ENCODE measurements at places on chromosomes 12 and 14. TPM values are rescaled to one million over a fixed set of nuclear protein-coding genes. Genes with fewer than 3 reads are reported as not detected.

DNA sequence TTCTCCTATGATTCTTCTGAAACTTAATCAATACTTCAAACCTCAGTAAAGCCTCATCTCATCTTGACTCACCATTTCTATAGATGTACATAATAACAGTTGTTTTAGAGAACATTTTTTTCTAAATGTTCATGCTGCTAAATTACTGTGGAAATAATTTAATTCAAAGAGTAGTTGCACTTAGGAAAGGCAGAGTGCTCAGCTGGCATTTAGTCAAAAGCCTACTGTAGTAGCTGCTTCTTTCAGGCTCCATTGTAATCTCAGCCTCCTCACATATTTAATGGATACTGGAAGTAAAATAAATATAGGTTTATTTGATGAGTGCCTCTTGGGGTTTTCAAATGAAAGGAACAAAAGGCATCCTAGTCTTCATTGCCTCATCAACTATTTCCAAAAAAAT lies 325.0 kb downstream of the CCER1 start:
- H3K4me3 ChIP-seq: no peak overlapping the region
- no peak overlapping the region for H3K27ac ChIP-seq
- no peaks in the 10 kb centered on the region for H3K4me1 ChIP-seq
- H3K27me3 ChIP-seq: no peaks in the 10 kb centered on the region
- H3K36me3 ChIP-seq: no peaks in the 10 kb centered on the region
- no peak for DNase-seq

- no peak overlapping the region for H3K4me3 ChIP-seq
- no peaks in the 10 kb centered on the region for H3K4me1 ChIP-seq
- H3K27me3 ChIP-seq: no peaks in the 10 kb centered on the region
- DNase-seq: no peak
- no peaks in the 10 kb centered on the region for H3K36me3 ChIP-seq
Observed at GRCh38 chr14:54425537-54426274, 15.5 kb downstream of the CNIH1 start.

GRCh38 chr14:94143711-94144110 lies 14.3 kb upstream of the IFI27L2 start:
- H3K4me3 ChIP-seq: no peak overlapping the region
- DNase-seq: no peak
- no peak overlapping the region for H3K27ac ChIP-seq
- H3K27me3 ChIP-seq: no peaks in the 10 kb centered on the region
- H3K36me3 ChIP-seq: no peaks in the 10 kb centered on the region

DNA sequence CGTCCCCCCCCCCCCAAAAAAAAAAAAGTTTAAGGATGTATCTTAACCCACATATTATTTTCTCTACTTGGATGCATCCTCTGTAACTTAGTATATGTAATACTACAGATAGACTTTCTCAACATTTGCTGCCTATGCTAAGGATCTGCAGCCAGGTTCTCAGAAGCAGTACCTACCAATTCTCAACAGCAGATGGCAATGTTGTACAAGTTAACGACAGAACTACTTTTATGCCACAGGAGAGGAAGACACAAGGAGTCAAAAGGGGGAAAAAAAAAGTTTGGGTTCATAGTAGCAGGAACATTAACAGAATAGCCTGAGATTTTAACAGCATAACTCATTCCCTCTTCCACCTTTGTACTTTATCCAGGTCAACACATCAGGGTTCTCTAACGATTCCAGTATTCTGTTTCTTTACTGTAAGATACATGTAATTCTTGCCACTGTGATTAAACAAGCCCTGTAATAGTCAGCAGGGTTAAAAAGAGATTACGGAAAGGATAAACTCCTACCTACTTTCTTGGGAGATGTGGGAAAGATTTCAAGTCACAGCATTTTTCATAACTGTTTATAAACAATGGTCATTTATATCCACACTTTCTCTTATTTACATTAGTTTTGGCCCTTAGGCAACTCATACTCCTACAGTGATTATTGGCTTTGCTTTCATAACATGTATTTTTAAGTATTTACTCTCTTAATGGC lies 5.7 kb upstream of the NEK9 start:
- DNase-seq: no peak
- no peak overlapping the region for H3K4me3 ChIP-seq
- peaks cover 5% of the 10 kb centered on the region for H3K4me1 ChIP-seq
- H3K27ac ChIP-seq: no peak overlapping the region
- no peaks in the 10 kb centered on the region for H3K36me3 ChIP-seq
- H3K27me3 ChIP-seq: no peaks in the 10 kb centered on the region

- no peak overlapping the region for H3K4me3 ChIP-seq
- no peak overlapping the region for H3K27ac ChIP-seq
- H3K27me3 ChIP-seq: no peaks in the 10 kb centered on the region
Observed at GRCh38 chr14:55386037-55386808, 25.4 kb downstream of the ATG14 start.

- H3K27ac ChIP-seq: no peak overlapping the region
- no peaks in the 10 kb centered on the region for H3K4me1 ChIP-seq
- H3K4me3 ChIP-seq: no peak overlapping the region
- H3K36me3 ChIP-seq: no peaks in the 10 kb centered on the region
- DNase-seq: no peak
- H3K27me3 ChIP-seq: no peaks in the 10 kb centered on the region
Observed at GRCh38 chr12:48803675-48804074, 14.6 kb upstream of the CACNB3 start.

- peaks cover 2% of the 10 kb centered on the region for H3K4me1 ChIP-seq
- H3K4me3 ChIP-seq: no peak overlapping the region
- no peaks in the 10 kb centered on the region for H3K27me3 ChIP-seq
- H3K27ac ChIP-seq: no peak overlapping the region
- H3K36me3 ChIP-seq: no peaks in the 10 kb centered on the region
- DNase-seq: no peak
Observed at GRCh38 chr12:53459097-53459496, 7.2 kb downstream of the PCBP2 start.

DNA sequence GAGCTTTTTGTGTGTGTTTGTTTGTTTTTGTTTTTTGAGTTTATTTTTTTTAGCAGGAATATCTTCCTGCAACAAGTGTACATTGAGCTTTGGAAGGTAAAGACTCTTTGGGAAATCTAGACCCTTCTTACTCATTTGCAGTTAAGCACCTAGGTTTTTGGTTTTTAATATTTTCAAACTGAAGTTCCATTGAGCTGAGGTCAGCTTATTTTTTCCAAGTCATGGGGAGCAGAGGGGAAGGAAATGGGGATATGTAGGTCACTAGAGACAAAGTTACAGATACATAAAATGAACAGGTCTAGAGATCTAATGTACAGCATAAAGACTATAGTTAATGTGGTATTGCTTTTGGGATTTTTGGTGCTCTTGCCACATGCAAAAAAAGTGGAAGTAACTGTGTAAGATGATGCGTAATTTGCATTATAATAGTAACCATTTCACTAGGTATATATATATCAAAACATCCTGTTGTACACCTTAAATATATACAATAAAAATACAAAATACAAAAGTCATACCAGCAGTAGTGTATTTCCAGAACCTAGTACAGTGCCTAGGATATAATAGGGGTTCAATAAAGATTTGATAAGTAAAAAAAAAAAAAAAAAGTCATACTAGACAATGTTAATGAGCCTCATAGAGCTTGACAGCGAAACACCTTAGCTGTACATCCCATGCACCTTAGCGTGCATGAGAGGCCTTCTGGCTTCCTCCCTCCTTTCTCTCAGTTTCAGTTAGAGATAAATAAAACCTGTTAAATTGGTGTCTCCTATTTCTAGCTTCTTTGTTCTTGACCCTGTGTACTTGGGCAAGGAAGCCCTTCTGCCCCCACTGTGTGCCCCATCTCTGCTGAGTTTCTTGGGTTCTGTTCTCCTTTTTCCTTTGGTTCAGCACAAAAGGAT lies 22.7 kb downstream of the CGRRF1 start:
- no peaks in the 10 kb centered on the region for H3K27me3 ChIP-seq
- no peak overlapping the region for H3K4me3 ChIP-seq
- H3K27ac ChIP-seq: no peak overlapping the region
- H3K36me3 ChIP-seq: no peaks in the 10 kb centered on the region

DNA sequence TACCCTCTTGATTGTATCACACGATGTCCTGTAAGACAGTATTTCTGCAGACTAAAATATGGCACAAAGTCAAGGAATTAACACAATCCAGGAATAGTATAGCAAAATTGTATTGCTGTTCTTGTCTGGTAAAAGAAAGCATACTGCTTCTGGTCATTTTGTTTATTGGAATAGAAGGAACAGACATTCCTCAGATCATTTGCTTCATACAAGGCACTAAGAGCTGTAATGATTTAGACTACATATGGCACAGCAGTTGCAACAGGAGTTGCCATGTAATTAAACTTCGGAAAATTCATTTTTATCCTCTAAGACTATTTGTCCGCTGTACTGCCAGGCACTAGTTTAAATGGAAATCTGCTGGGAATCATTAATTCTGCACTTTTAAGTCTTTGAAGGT lies 7.6 kb upstream of the KERA start:
- no peak overlapping the region for H3K27ac ChIP-seq
- no peak overlapping the region for H3K4me3 ChIP-seq
- no peaks in the 10 kb centered on the region for H3K36me3 ChIP-seq
- H3K27me3 ChIP-seq: no peaks in the 10 kb centered on the region
- no peak for DNase-seq

- H3K4me1 ChIP-seq: no peaks in the 10 kb centered on the region
- H3K27me3 ChIP-seq: no peaks in the 10 kb centered on the region
- DNase-seq: no peak
- no peak overlapping the region for H3K27ac ChIP-seq
- no peaks in the 10 kb centered on the region for H3K36me3 ChIP-seq
Observed at GRCh38 chr14:83467811-83468210, 1934.2 kb upstream of the SEL1L start.

- H3K4me1 ChIP-seq: no peaks in the 10 kb centered on the region
- H3K36me3 ChIP-seq: no peaks in the 10 kb centered on the region
- H3K27ac ChIP-seq: no peak overlapping the region
Observed at GRCh38 chr12:18811273-18811672, 73.4 kb downstream of the CAPZA3 start.

DNA sequence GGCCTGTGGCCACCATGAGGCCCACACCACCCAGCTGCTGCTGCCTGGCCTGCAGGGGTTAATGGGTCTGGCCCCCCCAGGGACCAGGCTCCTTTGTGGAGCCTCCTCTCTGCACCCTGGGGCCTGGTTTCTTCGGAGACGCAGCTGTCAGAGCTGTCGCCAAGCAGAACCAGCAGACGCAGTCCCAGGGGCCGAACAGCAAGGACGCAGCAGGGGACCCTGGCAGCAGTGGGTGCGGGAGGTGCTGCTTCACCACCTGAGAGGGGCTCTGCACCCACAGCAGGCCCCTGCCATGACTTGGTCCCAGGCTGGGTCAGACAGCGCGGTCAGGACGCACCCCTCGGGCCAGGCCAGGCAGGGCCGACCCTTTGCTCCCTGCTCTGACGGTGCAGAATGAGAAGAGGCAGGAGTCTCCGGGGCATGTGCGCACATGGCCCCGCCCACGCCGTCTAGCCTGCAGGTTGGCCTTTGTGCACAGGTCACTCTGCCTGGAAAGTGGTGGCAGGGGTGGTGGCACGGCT lies 30.5 kb downstream of the JAG2 start:
- no peak for DNase-seq
- H3K27ac ChIP-seq: no peak overlapping the region
- no peaks in the 10 kb centered on the region for H3K4me1 ChIP-seq
- H3K36me3 ChIP-seq: no peaks in the 10 kb centered on the region

DNA sequence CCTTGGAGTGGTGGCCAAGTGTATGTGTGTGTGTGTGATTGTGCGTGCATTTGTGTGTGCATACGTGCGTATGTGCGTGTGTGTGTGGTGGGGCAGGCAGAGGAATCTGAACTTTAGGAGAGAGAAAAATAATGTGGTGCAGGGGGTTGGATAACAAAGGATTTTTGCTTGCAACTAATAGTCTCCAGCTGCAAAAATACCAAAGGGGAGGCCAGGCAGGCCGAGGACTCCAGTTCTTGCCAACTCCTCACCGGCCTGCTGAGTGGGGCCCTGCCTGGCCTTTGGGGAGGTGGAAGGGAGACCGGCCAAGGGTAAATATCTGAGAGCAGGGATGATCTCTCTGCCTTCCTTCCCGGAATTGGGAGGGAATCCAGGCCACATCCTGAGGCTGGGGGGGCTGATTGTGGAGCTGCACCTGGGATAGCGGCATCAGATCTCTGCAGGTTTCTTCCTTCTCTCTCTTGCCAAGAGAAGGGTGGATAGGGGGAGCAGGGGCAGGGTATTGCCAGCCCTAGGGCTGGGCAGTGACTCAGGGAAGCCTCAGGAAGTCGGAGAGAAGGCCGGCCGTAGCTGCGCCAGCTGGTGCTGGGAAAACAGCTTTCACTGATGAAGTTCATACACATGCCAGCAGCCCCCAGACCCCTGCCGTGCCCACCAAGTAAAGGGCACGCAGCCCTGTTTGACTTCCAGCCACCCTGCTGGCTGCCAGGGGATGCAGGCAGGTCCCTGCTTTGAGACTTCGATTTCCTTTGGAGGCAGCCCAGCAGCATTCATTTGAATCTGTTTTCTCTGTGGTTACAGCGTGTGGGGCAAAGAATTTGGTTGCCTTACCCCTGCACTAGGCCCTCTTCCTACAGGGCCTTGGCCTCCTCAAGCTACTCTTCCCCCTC lies 4.6 kb upstream of the LRP1-AS start:
- H3K4me1 ChIP-seq: peaks cover 49% of the 10 kb centered on the region
- DNase-seq: peak; percentile 89
- no peaks in the 10 kb centered on the region for H3K27me3 ChIP-seq
- no peak overlapping the region for H3K4me3 ChIP-seq
- H3K36me3 ChIP-seq: no peaks in the 10 kb centered on the region
- peak overlapping the region; percentile 18 for H3K27ac ChIP-seq

DNA sequence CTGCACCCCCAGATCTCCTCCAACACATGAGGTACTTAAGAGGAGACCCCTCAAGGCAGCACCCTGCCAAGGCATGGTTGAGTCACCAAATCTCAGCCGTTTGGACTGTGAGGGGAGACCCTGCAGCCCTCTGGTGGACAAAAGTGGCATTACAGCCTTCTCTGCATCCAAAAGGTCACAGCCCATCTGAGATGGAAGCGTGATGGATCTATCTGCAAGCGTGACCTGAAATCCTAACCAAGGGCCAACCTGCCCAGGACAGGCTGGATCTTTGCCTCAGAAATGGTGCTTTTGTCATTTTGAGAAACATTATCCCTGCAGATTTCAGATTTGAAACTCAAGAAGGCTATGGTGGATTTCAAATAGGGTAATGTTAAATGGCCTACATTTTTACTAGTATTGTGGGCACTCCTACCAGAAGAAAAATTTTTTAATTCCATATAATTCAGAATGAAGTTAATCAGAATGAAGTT lies 23.7 kb upstream of the DHRS4 start:
- no peaks in the 10 kb centered on the region for H3K27me3 ChIP-seq
- no peaks in the 10 kb centered on the region for H3K36me3 ChIP-seq
- H3K4me1 ChIP-seq: peaks cover 12% of the 10 kb centered on the region
- H3K4me3 ChIP-seq: no peak overlapping the region
- DNase-seq: peak; percentile 86

The ALDH2 gene
- total RNA-seq: 120 TPM

The PSMB5 gene
- 73.8 TPM for total RNA-seq

The DIP2B gene
- 26.3 TPM for total RNA-seq

The COCH gene
- total RNA-seq: 2.6 TPM

The ENDOU gene
- total RNA-seq: 0.69 TPM

The ASB2 gene
- total RNA-seq: 1.3 TPM

The ADGRD1 gene
- total RNA-seq: 25.9 TPM

The OR4N5 gene
- not detected for total RNA-seq

The AMIGO2 gene
- total RNA-seq: 13.1 TPM

Measured in ovary (tissue), 10 donors.